Activated naive CD8-positive, alpha-beta T cell treated with anti-CD3 and anti-CD28 coated beads, Interleukin-2, amount 10 ng/mL, durations not matched to agents 7 days and 5 days (primary cell): ENCODE measurements at places on chromosomes 2 and 18.

- no peak for DNase-seq
Measured at GRCh38 chr2:144111437-144111836, 408.5 kb downstream of the ZEB2 start.

- no peak for DNase-seq
Measured at GRCh38 chr18:77081390-77081778, 51.2 kb downstream of the MBP start.

GRCh38 chr2:20421336-20421987 is 25.4 kb upstream of the RHOB start:
- DNase-seq: no peak

GRCh38 chr2:133054297-133054696 is 384.3 kb upstream of the LYPD1 start:
- DNase-seq: no peak

DNA sequence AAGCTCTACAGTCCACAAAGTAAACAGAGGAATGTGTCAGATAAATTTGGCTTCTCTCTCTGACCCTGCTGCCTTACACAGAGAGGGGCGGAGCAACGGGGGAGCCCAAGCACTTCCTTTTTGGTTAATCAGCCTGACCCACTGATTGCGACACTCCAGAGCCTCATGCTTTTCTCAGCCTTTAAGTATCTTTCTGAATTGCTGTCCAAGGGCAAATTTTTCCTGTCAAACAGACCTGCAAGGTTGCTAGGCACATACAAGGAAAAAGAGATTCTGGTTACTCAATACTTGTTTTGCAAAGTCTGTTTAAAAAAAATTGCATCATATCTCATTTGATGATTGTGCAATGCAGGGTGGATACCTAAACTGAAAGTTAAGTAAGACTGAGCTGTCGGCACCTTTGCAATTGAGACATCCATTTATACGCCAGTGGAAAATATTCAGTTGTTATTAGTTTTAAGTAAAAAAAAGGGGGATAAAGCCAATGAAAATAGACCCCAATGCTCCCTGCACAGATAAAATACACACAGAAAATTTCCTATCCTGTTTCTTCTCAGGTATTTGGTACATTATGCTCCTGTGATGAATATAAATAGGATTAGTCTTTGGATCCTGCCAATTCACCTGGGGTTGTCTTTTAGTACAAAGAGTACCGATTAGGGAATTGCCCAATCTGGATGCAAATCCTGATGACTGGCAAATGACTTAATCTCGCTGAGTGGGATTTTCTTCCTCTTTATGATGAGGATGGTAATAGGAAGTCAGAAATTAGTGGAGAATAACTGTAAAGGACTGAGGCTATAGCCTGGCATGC is 260.2 kb upstream of the TRIB2 start:
- peak; percentile 61 for DNase-seq

- DNase-seq: no peak
Measured at GRCh38 chr18:31667185-31667584, 17.2 kb downstream of the B4GALT6 start.

DNA sequence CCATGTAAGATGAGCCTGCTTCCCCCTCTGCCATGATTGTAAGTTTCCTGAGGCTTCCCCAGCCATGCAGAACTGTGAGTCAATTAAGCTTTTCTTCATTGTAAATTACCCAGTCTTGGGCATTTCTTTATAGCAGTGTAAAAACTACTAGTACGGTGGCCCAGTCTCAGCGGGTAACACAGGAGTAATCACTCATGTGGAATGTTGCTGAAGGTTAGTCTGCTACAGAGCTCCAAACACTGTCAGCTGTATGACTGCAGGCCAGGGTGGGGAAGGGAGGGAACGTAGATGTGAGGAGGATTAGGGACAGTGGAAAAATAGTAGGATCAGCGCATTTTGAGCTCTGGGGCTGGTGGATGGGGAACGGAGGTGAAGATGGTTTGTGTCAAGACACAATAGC is 711.2 kb upstream of the SOX11 start:
- DNase-seq: no peak

DNA sequence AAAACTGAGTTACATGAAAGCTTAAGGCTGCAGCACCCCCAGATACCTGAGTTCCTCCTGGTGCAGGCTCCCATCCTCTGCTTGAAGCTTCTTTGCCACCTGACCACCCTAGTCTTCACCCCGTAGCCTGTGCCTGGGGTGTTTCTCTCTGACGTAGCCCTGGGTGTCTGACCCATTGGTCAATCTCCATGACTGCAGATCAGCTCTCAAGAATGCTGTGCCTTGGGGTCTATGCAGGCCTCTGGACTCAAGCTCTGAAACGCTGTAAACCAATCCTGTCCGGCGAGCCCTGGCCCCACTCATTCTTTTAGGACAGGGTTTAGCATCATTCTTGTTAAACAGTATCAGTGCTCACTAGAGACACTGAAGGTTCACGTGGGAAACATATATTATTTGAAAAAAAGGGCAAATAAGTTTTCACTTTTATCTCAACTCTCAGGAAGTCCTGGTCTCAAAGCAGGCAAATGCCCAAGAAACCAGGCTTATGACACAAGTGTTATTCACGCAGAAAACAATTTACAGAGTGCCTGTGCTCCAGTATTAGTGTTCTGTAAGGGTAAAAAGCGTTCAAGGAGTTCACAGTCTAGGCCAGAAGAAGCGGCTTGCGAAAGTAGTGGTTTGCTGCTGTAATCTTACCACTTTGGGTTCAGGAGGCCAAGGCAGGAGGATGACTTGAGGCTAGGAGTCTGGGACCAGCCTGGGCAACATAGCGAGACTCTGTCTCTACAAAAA is 22.8 kb upstream of the PPP4R1 start:
- DNase-seq: no peak

DNA sequence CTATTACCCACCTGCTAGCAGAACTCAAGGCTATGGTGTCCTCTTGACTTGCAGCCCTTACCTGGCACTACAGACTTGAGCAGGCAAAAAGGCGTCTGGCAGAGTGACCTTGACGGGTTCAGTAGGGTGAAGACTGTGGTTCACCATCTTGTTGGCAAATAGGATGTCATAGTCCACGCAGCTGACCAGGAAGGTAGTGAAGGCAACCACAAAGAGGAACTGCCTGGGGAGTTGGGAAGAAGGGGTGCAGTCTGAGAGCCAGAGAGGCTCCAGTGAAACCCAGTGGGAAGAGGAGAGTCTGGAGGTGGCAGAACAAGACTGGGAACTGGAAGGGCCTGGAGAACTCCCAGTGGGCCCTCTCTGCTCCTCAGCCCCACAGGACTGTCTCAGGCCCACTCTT is 4.1 kb downstream of the ATG9A start:
- DNase-seq: no peak

DNA sequence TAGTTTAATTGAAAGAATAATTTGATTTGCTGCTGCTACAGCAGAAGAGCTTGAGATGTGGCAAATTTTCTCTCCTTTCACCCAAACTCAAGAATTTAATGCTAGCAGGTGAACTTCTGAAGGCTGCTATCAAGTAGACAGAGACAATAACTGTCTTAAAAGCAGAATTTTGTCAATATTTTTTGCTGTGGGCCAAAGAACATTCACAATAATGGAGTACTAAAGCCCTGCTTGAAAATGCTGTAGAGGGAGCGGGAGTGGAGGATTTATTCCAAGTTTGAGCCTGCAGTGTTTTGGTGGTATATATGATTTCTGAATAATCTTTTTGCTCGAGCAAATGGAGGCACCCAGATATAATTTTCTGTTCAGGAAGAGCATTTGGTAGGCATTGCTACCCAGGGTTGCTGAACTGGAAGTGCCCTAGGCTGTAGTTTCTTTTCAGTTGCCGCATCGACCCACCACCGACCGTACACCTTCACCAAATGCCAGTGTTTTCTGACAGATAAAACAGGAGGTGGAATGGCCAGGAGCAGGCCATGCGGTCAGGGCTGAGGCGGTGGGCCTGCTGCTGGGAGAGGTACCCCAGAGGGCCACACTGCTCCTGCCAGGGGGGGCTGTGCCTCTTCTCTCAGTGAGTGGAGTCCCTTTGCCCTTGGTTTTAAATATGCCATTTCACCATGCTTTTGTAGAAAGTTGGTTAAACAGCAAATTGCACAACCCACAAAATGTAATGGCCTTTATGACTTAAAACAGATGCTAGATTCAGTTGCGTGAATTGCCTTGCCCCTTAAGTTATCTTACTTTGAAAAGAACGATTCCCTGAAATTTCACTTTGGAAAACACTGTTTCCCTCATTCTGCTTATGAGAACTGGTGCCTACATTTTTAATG is 36.4 kb downstream of the TSHZ1 start:
- DNase-seq: peak; percentile 45

DNA sequence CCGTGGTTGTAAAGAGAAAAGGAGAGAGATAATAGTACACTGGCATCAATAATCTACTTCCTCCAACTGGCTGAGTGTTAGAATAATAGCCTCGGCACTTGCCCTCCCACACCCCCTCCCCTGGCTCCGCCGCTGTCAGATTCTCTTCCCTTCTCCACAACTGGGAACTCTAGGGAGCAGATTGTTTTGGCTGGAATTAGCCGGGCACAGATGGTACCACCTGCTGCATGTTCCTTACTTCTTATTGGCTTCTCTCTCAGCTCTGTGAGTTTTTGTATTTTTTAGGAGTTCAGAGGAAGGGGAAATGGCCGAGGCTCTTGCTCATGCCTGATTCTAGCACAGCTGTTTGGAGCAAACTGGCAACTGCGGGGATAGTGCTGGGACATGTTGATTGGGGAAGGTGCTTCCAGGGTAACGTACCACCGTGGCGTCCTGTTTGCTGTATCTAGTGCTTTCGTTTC is 140.0 kb downstream of the ZEB2 start:
- DNase-seq: no peak

DNA sequence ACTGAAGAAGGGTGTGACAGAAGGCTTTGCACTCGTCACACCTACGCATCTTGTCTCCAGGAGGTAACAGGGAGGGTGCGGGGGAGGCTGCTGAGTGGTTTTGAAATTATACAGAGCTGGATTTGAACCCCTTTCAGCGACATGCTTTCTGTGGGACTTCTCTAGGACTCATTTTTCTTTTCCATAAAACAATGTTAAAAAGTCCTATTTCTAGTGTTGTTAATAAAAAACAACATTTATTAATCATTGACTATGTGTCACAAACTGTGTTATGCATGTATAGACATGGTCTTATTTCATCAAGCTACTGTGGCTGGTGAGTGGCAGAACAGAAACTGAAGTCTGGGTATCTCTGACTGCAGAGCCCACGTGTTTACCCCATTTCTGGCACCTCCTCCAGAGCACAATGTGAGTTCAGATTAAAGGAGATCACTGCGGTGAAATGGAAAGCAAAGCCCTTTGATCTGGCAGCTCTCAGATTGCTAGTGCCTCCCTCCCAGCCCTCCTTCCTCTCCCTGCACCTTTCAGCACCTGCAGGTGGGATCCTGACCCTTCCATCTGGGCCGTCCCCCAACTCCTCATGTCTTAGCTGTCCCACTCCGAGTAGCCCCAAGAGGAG is 315.5 kb upstream of the MYT1L start:
- peak; percentile 47 for DNase-seq

DNA sequence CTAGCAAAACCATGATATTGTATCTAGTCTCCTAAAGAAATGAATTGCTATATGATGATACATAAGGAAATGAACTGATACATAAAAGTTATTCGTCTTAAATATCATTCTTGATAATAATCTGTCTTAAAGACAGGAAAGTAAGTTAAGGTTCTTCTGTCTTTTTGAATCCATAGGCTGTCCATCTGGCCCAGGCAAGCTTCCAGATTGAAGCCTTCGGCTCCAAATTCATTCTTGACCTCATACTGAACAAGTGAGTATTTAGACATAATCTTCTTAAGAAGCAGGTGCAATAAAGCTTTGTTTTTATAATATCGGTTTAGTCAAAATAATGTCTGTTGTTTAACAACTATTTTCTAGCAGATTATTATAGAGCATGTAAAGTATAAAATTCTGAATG is 37.7 kb downstream of the ADAM23 start:
- no peak for DNase-seq

DNA sequence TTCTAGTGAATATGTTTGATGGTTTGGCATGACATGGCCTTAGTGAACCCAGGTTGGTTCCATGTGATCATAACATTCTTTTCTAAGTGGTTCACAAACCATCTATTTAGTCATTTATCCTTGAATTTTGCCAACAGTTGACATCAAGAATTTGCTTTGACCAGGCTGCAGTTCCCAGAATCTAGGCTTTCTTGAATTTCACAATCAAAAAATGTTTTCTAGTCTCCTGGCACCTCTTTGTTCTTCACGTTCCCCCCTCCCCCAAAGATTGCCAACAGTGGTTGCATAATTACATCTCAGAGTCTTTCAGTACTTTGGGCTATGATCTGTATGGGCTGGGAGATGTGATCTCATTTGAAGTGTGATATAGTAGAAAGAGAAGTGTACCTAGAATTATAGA is 124.0 kb downstream of the GATA6 start:
- DNase-seq: no peak

- no peak for DNase-seq
Measured at GRCh38 chr2:36871068-36871707, 95.1 kb downstream of the STRN start.

DNA sequence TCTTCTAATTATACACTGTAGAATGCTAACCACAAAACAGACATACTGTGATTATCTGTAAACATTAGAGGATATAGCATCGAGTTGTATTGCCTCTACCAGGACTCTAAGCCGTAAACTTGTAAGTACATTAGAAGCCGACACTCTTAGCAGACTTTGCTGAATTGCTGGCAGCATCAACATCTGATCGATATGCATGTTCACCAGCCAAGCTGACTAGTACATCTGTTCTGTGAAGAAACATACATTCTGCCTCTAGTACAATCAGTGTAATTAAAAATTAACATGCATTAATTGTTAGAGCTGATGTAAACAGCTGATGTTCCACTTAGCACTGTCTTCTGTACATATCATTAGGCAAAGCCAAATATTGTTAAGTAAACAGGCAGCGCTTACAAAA is 502.2 kb downstream of the NR4A2 start:
- DNase-seq: no peak

- DNase-seq: no peak
Measured at GRCh38 chr18:6881034-6881820, 151.7 kb downstream of the ARHGAP28 start.

- DNase-seq: no peak
Measured at GRCh38 chr2:29607038-29607420, 314.4 kb downstream of the ALK start.

DNA sequence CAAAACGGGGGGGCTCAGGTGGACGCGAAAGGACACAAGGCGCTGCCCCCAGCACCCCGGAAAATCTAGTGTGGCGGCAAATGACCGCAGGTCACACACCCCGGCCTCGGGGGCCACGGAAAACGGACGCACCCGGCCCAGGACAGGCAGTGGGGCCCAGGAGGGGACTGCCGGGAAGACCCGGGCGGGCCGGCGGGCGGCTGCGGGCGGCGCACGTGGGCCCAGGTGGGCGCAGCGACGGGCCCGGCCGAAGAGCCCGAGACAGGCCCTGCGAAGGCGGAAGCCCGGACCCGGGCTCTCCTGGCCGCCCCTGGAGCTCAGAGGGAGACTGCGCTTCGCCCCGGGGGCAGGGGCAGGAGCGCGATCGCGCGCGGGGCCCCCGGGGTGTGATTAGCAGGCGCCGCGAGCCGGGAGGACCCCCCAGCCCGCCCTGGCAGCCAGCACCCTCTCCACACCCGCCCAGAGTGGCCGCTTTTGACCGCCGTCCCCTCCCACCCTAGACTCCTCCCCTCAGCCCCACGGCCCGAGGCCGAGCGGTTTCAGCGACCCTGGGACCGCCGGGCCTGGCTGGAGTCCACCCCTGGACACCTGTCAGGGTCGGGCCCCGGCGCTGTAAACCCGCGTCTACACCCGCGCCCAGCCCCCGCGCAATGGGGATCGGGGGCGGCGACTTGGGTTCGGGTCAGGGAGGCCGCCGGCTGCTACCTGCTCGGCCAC is 773 bp downstream of the MBP start:
- DNase-seq: peak; percentile 70

GRCh38 chr2:163081754-163082153 is 243.2 kb upstream of the KCNH7 start:
- no peak for DNase-seq

- peak; percentile 36 for DNase-seq
Measured at GRCh38 chr2:230927711-230928341, 2.8 kb upstream of the GPR55 start.
